ENCODE measurements at places on chromosomes 6 and 20.

DNA sequence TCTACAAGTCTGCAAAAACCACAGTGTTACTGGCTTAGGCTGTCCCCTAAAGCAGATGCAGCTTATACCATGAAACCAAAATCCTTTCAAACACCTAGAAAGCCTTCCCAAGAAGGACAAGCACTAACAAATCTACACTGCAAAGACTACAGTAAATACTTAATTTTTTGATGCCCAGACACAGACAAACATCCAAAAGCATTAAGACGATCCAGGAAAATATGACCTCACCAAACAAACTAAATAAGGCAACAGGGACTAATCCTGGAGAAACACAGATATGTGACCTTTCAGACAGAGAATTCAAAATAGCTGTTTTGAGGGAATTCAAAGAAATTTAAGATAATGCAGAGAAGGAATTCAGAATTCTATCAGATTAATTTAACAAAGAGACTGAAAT is 423.5 kb downstream of the COL12A1 start:
- no peak for DNase-seq

DNA sequence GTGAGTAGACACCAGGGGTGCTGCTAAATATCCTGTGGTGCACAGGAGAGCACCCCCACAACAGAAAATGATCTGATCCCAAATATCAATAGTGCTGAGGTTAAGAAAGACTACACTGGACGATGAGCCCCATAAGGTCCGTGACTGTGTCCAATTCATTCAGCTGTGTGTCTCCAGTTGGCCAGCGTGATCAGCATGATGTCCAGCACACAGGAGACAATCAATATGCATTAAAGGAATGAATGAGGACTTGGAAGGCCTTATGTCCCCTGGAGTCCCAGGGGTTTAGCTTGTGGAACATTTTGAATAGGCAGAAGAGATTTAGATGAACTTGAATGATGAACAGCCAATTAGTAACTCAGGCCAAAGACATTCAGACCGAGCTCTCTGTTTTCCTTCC is 6.3 kb downstream of the PPP1R16B start:
- DNase-seq = no peak

DNA sequence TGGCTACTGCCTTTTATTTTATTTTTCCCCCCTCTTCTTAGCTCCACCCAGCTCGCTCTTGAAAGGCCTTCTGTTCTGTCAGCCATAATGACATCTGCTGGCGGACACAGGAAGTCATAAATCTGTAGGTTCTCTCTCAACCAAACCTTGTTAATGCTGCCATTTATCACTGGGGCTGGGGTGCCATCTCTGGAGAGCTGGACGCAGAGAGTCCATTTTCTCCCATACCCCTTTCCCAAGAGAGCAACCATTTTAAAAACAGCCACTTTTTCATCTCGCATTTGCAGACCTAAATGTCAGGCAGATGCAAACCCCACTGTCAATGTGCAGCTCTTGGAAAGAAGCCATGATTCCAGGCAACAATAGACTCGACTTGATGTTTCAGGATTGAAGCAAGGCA is 13.0 kb upstream of the TSHZ2 start:
- DNase-seq = no peak

DNA sequence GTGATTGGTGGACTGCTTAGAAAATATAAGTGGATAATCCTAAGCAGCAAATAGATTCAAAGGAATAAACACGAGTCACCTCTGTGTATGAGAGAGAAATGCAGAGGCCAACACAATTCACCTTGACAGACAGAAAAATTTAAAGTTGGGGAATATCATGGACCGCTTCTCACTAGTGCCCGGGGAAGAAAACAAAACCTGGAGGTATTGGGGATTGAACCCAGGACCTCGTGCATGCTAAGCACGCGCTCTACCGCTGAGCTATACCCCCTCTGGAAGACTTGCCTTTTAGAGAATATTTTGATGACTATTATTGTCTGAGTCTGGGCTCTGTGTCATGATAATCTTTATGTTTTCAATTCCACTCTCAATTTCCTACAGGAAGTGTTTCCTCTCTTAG is 111.9 kb downstream of the TRIM27 start:
- no peak for DNase-seq

DNA sequence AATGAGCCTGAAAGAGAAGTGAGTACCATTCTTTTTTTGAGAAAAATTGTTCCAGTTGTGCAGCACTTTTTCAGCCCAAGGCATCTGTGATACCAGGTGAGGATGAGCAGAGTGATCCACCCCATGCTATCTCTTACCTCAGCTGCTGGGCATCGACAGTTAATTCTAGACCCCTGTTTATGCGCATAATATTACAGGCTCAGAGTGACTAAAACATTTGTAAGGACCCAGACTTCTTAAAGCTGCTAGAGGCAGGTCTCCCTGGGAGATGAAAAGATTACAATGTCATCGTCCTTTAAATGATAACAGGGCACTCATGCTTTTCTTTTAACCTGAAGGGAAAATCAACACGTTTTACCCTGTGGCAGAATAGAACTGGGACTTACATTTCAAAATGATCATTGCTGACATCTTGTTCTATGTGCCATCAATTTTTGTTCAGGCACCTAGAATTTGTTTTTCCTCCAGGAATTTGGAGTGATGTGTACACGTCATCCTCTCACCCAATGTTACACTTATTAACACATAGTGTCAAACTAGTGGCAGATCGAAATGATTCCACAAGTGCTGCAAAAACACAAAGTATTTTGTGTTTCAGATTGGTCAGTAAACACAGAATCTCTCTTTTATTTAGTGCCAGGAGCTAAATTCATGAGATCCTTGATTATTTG is 684.6 kb downstream of the UTRN start:
- DNase-seq = no peak

- DNase-seq = no peak
These were observed 77.8 kb upstream of the TGM3 start for GRCh38 chr20:2217857-2218539.

Measured in stimulated activated CD8-positive, alpha-beta memory T cell treated with anti-CD3 and anti-CD28 coated beads, Interleukin-7, amount 100 ng/mL, for 1 hour (primary cell).